ENCODE measurements at places on chromosomes 1 and 21. TPM values are rescaled to one million over a fixed set of nuclear protein-coding genes. Genes with fewer than 3 reads are reported as not detected.

GRCh38 chr1:152752225-152752624, 5.6 kb upstream of the KPRP start:
- DNase-seq: no peak
- no peak overlapping the region for H3K27ac ChIP-seq

GRCh38 chr1:107698161-107698560, 266.8 kb downstream of the VAV3 start:
- H3K4me1 ChIP-seq: no peaks in the 10 kb centered on the region
- H3K4me3 ChIP-seq: no peak overlapping the region
- H3K27ac ChIP-seq: no peak overlapping the region
- no peaks in the 10 kb centered on the region for H3K27me3 ChIP-seq
- no peaks in the 10 kb centered on the region for H3K36me3 ChIP-seq
- no peak for DNase-seq

DNA sequence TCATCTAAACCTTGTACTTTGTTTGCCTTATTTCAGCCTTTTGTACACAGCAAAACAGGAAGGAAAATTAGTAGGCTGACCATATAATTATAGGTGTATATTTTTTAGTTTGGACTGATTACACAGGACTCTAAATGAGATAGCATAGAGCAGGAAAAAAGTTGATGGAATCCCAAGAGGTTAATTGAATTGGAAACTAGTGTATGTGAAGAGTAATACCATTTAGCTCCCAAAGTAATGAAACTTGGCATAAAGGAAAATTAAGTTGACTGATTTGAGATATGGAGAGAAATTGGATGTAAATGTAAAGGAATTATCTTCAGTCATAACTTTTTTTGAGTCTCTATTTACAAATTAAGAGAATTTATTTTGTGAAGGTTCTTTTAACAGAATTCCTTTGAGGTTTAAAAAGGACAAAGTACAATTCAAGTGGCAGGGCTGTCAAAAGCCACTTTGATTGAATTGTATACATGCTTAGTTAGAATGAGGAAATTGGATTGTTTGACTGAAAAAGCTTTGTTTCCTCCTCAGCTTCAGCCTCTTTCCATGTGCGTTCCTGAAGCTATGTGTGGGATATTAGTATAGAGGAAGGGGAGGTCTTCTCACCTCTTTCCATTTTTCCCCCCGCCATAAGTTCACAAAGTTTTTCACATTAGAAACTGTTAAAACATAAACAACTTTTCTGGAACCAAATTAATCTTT, 26.4 kb downstream of the SNX27 start:
- no peaks in the 10 kb centered on the region for H3K27me3 ChIP-seq
- H3K4me3 ChIP-seq: no peak overlapping the region
- DNase-seq: no peak
- no peak overlapping the region for H3K27ac ChIP-seq
- peaks cover 22% of the 10 kb centered on the region for H3K4me1 ChIP-seq

- H3K36me3 ChIP-seq: no peaks in the 10 kb centered on the region
- H3K4me3 ChIP-seq: no peak overlapping the region
- H3K27ac ChIP-seq: no peak overlapping the region
- H3K27me3 ChIP-seq: no peaks in the 10 kb centered on the region
Measured at GRCh38 chr21:35028451-35028978, 20.6 kb downstream of the RUNX1 start.

DNA sequence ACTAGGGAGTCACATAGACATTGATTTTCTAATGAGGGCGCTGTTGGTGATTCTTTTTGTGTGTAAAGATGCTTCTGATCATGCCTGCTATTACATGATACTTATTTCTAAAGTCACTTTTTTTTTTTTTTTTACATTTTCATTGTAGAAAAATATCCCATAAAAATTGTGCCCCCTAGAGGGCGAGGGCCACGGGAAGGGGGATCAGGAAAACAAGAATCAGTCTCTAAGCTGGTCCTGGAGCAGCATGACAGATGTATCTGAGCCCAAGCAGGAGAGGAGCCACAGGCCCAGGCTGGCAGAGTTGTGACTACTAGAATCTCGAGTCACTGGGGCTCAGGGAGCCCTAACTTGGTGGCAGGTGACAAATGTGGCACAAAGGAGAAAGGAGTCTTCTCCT, 28.1 kb downstream of the ZSCAN20 start:
- no peaks in the 10 kb centered on the region for H3K27me3 ChIP-seq
- no peak for DNase-seq
- no peaks in the 10 kb centered on the region for H3K4me1 ChIP-seq
- H3K27ac ChIP-seq: no peak overlapping the region
- no peaks in the 10 kb centered on the region for H3K36me3 ChIP-seq

DNA sequence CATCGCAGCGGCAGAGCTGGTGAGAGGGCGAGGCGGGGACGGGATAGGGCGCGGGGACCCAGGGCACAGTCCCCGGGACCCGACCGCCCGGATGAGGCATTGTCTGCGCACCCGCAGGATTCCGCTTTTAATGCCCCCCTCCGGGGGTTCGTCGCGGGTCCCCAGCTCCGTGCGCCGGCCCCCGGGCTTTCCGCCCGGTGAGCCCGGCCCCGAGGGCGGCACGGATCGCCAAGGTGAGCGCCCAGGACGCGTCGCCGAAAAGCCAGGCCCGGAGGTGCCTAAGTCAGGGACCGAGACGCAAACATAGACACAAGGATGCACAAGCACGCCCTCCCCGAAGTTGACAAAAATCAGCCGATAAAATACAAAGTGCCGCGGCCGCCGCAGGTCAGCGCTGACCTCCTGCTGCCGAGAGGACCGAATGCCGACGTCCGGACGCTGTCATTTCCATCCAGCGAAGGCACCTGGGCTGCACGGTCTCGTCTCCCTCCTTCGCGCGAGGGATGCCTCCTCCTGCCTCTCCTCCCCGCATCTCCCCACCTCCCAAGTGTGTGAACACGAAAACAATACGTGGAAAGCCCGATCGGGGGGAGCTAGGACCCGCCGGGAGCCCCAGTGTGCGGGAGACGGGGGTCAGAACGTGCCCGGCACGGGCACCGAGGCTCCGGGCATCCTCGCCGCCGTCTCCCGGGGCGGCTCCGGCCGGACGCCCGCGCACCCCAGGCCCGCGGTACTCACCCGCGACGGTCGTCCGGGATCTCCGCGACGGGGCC, 101.1 kb upstream of the SOD1 start:
- no peaks in the 10 kb centered on the region for H3K36me3 ChIP-seq
- H3K4me3 ChIP-seq: peak overlapping the region; percentile 69
- H3K27ac ChIP-seq: no peak overlapping the region
- peak; percentile 87 for DNase-seq
- H3K4me1 ChIP-seq: no peaks in the 10 kb centered on the region

DNA sequence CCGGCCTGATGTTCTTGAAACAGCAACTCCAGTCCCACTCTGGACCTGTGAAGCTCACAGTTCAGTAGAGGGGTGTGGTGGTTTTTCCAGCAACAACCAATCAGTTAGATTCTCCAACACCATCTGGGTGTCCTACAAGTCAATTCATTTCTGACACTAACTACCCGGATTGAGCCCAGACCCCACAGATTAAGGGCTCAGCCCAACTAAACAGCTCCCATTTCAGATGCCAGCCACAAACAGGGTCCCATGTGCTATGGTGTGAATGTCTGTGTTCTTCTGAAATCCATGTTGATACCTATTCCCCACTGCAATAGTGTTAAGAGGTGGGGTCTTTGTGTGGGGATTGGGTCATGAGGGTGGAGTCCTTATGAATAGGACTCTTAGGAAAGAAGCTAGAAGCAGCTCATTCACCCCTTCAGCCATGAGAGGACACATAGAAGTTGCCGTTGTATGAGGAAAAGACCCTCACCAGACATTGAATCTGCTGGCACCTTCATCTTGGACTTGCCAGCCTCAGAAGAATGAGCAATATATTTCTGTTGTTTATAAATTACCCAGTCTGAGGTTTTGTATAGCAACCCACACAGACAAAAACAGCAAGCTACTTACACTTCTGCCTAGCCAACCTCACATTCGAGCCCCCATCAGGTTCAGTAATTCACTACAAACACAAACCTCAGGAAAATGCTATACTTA, 53.6 kb downstream of the IRF2BP2 start:
- H3K4me1 ChIP-seq: no peaks in the 10 kb centered on the region
- no peak overlapping the region for H3K4me3 ChIP-seq
- H3K27ac ChIP-seq: no peak overlapping the region
- no peaks in the 10 kb centered on the region for H3K27me3 ChIP-seq

DNA sequence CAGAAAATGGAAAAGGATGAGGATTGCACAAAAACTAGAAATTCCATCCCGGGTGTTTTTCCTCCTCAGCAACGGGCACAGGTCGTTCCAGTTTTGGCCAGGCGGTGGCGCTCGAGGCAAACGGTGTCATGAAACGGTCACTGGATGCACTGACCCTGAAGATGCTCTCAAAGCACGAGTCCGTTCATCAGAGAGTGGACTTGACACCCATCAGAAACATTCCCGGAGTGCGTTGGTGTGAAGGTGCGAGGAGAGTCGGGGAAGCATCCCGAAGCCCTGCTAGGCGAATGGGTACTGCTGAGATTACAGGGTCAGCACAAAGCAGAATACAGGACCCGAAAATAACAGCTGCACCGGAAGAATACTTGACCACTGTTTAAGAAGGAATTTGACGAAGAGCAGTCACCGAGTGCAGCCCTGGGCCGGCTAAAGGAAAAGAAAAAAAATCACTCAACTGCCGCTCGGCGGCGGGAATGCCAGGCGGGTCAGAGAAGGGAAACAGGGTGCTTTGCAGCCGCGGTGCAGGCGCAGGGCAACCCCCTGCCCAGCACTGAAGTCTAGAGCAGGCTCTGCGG, 71.7 kb upstream of the ETS2 start:
- DNase-seq: peak; percentile 87
- H3K36me3 ChIP-seq: no peaks in the 10 kb centered on the region
- no peaks in the 10 kb centered on the region for H3K27me3 ChIP-seq
- H3K27ac ChIP-seq: peak overlapping the region; percentile 68
- H3K4me3 ChIP-seq: peak overlapping the region; percentile 45
- H3K4me1 ChIP-seq: no peaks in the 10 kb centered on the region

- DNase-seq: no peak
- no peaks in the 10 kb centered on the region for H3K27me3 ChIP-seq
- no peak overlapping the region for H3K4me3 ChIP-seq
- H3K4me1 ChIP-seq: no peaks in the 10 kb centered on the region
- no peaks in the 10 kb centered on the region for H3K36me3 ChIP-seq
Measured at GRCh38 chr1:51600965-51601364, 15.9 kb upstream of the OSBPL9 start.

GRCh38 chr1:245255783-245256182, 101.0 kb downstream of the KIF26B start:
- H3K4me1 ChIP-seq: peaks cover 12% of the 10 kb centered on the region
- no peak overlapping the region for H3K4me3 ChIP-seq
- H3K36me3 ChIP-seq: no peaks in the 10 kb centered on the region
- no peak overlapping the region for H3K27ac ChIP-seq

DNA sequence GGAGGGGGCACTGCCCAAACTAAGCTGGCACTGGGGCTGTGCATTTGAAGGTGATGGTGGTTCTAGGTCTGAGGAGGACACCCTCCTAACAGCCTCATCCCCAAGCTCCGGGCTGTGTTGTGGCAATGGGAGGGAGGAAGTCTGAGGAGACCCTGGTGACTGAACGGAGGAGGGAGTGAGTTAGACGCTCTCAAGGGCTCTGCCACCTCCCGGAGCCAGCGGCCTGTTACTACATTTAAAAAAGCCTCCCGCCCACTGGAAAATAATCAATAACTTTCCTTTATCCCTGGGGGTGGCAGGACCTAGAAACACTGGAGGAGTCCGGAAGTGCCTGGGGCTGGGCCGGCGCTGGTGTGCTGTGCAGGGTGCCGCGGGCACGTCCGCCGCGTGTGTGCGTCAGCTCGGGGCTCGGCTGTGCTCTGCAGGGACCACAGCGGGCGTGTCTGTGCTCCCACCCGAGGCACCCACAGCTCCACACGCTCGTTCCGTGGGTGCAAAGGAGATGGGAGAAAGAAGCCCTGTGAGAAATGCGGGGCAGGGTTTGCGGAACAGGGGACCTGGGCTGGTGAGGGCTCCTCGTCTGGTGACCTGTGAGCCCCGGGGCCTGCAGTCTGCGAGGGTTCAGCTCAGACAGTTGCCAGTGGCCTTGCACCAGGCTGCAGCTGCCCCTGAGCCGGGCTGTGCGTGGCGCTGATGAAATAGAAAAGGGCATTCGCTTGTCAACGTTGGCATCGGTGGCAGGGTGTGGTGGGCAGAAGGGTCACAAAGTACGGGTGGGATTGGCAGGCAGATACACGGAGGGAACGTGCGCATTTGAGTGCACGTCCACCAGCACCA, 5.3 kb downstream of the SAMD11 start:
- no peak overlapping the region for H3K27ac ChIP-seq
- H3K27me3 ChIP-seq: no peaks in the 10 kb centered on the region
- H3K36me3 ChIP-seq: no peaks in the 10 kb centered on the region
- H3K4me1 ChIP-seq: no peaks in the 10 kb centered on the region
- no peak overlapping the region for H3K4me3 ChIP-seq

- no peak for DNase-seq
- no peaks in the 10 kb centered on the region for H3K36me3 ChIP-seq
- H3K27me3 ChIP-seq: no peaks in the 10 kb centered on the region
- no peak overlapping the region for H3K27ac ChIP-seq
- H3K4me3 ChIP-seq: no peak overlapping the region
Measured at GRCh38 chr1:163771637-163772036, 449.9 kb downstream of the NUF2 start.

- H3K4me1 ChIP-seq: no peaks in the 10 kb centered on the region
- no peak overlapping the region for H3K27ac ChIP-seq
- no peak for DNase-seq
- H3K4me3 ChIP-seq: no peak overlapping the region
- no peaks in the 10 kb centered on the region for H3K36me3 ChIP-seq
Measured at GRCh38 chr1:65092691-65093090, 55.3 kb upstream of the AK4 start.

GRCh38 chr21:31310750-31311149, 33.3 kb downstream of the TIAM1 start:
- no peaks in the 10 kb centered on the region for H3K4me1 ChIP-seq
- H3K36me3 ChIP-seq: no peaks in the 10 kb centered on the region
- H3K27ac ChIP-seq: no peak overlapping the region
- no peaks in the 10 kb centered on the region for H3K27me3 ChIP-seq

GRCh38 chr1:42744148-42744413, 4.0 kb upstream of the CLDN19 start:
- no peaks in the 10 kb centered on the region for H3K4me1 ChIP-seq
- H3K27ac ChIP-seq: no peak overlapping the region
- DNase-seq: no peak
- H3K4me3 ChIP-seq: no peak overlapping the region
- H3K27me3 ChIP-seq: no peaks in the 10 kb centered on the region
- H3K36me3 ChIP-seq: peaks cover 4% of the 10 kb centered on the region

GRCh38 chr21:45284456-45284741, 3.3 kb downstream of the POFUT2 start:
- DNase-seq: no peak
- H3K36me3 ChIP-seq: peaks cover 36% of the 10 kb centered on the region
- no peak overlapping the region for H3K27ac ChIP-seq
- no peaks in the 10 kb centered on the region for H3K27me3 ChIP-seq

- no peak overlapping the region for H3K4me3 ChIP-seq
- H3K27me3 ChIP-seq: no peaks in the 10 kb centered on the region
- no peaks in the 10 kb centered on the region for H3K36me3 ChIP-seq
- no peak for DNase-seq
- peaks cover 7% of the 10 kb centered on the region for H3K4me1 ChIP-seq
Measured at GRCh38 chr21:34844013-34844923, 175.5 kb downstream of the CLIC6 start.

- H3K27ac ChIP-seq: no peak overlapping the region
- DNase-seq: no peak
- no peaks in the 10 kb centered on the region for H3K27me3 ChIP-seq
Measured at GRCh38 chr1:203914292-203914691, 52.9 kb downstream of the SNRPE start.

HSD3B1 gene
- total RNA-seq: not detected

AGBL4 gene
- total RNA-seq: 2.7 TPM

HSPB7 gene
- 29.1 TPM for total RNA-seq

CYP4A22 gene
- 4.1 TPM for total RNA-seq

CFHR1 gene
- 22.0 TPM for total RNA-seq

SIPA1L2 gene
- total RNA-seq: 20.2 TPM

AMY2A gene
- total RNA-seq: not detected

CTNNBIP1 gene
- total RNA-seq: 21.9 TPM

EDARADD gene
- total RNA-seq: 0.82 TPM

DFFA gene
- 33.4 TPM for total RNA-seq

Data from kidney (tissue), 22 donors.